HTR-8/SVneo (cell line): ENCODE measurements at places on chromosomes 3 and 15.

DNA sequence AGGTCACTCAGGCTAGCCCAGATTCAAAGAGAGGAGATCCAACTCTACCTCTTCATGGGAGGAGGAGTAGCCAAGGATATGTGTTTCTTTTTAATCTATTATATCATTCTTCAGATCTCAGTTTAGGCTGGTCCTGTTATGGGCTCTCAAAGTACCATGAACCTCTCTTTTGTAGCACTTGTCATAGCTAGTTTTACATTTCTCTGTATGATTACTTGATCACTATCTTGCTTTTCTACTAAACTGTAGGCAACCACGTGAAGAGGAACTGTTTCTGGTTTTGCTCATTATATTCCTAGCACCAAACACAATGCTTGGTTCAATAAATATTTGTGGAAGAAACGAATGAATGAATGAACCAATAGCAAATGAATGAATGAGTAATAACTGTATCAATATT is 29.6 kb downstream of the CD86 start:
- DNase-seq = no peak

DNA sequence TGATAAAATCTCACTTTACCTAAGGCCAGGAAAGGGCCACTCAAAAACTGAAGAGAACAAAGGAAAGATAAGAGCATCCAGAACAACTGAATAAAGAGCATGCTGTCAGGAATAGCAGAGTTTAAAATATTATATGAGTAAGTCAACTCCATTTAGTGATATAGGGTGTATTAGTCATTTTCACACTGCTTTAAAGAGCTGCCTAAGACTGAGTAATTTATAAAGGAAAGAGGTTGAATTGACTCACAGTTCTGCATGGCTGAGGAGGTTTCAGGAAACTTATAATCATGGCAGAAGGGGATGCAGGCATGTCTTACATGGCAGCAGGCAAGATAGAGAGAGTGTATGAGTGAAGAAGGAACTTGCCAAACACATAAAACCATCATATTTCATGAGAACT is 778.0 kb upstream of the NECTIN3 start:
- no peak for DNase-seq

- no peak for DNase-seq
Measured at GRCh38 chr3:36820083-36820482, 55.7 kb upstream of the DCLK3 start.

DNA sequence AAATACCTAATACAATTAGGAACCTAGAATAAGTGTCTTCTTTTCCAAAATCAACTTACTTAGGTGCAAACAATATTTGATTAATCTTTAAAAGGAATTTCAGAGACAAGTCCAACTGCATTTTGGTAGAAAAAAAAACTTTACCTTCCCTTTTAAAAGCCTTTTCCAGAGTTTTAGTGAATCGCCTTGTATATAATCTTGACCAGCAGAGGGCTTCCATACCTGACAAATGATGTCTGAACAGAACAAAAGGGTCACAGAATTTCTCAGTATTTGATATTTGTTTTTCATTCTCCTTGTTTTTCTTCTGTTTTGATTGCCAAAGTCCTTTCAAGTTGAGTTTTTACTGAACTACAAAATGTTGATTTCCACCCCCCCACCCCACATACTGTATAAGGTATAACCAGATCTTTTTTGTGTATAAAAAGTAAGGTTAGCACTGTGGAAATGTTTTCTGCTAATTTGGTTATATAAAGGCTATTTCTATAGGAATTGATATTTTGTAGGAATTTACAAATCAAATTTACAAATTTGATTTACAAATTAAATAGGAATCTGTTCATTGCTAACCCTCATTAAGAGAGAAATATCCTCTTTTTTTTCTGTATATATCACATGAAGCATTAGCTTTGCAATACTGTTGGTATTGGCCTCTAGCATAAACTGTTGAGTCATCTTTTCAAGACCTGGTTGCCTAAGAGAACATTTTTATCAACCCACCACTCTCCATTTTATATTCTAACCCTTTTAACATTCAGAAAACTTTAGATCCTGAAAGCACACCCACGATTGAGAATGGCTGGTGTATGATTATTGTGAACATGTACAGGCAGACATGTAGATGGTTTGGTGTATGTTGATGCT is 464.1 kb upstream of the RARB start:
- no peak for DNase-seq

- DNase-seq = peak; percentile 26
Measured at GRCh38 chr3:142165194-142165593, 15.8 kb upstream of the TFDP2 start.

DNA sequence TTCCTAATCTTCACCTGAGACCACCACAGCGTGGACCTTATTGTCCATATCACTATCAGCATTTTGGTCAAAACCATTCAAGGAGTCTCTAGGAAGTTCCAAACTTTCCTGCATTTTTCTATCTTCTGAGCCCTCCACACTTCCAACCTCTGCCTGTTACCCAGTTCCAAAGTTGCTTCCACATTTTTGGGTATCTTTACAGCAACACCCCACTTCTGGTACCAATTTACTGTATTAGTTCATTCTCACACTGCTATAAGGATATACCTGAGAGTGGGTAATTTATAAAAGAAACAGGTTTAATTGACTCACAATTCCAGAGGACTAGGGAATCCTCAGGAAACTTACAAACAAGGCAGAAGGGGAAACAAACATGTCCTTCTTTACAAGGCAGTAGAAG is 103.3 kb upstream of the CBLB start:
- no peak for DNase-seq

- no peak for DNase-seq
Measured at GRCh38 chr15:35603301-35603700, 57.3 kb upstream of the DPH6 start.

DNA sequence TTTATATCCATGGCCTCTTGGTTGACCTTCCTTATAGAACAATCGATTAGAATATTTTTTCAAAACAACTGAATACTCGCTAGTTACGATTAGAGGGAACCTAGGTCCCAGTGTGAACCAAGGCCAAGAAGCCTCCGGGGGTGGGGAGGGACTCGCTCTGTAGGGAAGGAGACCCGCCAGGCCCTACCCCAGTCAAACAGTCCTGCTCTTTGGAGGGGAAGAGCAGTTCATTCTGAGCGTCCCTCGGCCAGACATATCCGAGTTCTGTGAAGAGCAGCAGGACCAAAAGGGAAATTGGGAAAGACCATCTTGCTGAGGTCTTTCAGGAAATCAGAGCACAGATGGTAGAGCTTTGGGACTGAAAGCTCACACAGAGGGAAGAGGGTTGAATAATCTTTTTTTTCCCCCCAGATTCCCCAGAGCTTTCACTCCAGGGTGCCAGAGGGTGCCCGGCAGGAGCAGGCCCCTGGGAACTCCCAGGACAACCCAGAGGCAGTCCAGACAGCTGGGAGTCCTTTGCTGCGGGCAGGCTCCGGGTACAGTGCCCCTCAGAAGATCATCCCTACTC is 137.2 kb upstream of the HES1 start:
- no peak for DNase-seq

- DNase-seq = no peak
Measured at GRCh38 chr15:68232449-68232848, 2.9 kb upstream of the CLN6 start.

DNA sequence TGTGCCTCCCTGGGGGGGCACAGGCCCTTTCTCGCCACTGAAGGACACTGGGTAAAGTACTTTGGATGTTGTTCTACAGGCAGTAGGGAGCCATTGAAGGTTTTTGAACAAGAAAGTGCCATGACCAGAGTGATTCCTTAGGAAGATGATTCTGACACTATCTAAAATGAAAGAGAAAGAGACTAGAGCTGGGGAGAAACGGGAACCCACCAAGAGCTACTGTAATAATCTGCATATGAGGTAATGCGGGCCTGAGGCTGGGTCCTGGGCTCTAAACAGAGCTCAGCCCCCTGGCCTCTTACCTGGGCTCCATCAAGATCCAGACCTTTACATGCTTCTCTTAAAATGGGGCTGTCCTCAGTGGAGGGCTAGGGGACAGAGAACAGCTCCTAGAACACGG is 24.9 kb downstream of the GRK7 start:
- no peak for DNase-seq

GRCh38 chr3:113684271-113684819 is 12.1 kb downstream of the USF3 start:
- DNase-seq = no peak
